ENCODE measurements at places on chromosomes 16 and 17.

- no peak for DNase-seq
Measured at GRCh38 chr16:57411362-57411976, 6.9 kb downstream of the CCL17 start.

- DNase-seq: no peak
Measured at GRCh38 chr16:7746941-7747340, 414.3 kb downstream of the RBFOX1 start.

GRCh38 chr16:87806641-87807546, 41.1 kb upstream of the KLHDC4 start:
- peak; percentile 53 for DNase-seq

- no peak for DNase-seq
Measured at GRCh38 chr16:79082970-79083369, 517.6 kb downstream of the MAF start.

DNA sequence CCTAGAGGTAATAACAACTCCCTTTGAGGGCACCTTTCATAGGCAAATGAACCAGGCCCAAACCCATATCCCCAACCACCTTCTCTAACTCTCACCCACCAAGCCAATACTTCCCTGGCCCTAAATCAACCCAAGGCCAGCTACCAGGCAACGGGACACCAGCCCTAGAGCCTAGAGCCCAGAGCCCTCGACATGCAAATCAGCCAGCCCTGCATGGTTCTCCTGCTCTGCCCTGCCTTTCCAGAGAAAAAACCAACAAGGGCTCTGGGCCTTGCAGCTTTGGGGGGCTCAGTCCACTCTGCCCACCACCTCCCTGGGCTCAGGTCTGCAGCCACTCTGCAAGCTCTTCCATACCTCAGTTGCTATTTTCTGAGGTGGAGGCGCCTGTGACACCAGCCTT, 55.0 kb downstream of the PITPNM3 start:
- DNase-seq: no peak

DNA sequence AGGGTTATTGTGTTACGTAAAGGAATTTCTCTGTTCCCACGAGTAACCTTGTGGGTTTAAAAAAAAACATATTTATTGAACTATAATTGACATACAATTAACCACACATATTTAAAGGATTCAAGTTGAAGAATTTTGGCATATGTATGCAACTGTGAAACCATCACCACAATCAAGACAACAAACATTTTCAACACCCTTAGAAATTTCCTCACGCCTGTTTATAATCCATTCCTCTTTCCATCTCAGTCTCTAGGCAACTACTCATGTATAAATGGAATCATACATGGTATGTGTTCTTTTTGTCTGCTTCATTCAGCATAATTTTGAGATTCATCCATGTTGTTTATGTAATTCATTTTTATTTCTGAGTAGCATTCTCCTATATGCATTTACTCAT, 104.0 kb downstream of the MRTFB start:
- no peak for DNase-seq

DNA sequence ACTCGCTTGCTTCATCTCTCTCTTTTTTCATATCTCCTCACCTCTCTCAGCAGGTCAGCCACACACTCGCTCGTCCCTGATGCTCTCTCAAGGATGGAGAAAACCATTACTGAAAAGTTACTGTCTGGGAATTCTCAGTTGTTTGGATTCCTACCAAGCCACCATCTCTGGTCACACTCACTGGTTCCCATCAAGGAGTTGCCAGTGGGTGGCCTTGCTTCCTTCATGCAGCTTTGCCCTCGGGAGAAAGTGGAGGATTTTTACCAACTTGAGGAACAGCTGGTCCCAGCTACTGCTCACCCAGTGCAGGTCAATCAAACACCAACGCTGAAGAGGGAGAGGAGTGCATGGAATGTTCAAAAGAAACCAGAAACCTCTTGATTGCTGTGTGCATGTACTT, 25.3 kb downstream of the MEOX1 start:
- DNase-seq: no peak

DNA sequence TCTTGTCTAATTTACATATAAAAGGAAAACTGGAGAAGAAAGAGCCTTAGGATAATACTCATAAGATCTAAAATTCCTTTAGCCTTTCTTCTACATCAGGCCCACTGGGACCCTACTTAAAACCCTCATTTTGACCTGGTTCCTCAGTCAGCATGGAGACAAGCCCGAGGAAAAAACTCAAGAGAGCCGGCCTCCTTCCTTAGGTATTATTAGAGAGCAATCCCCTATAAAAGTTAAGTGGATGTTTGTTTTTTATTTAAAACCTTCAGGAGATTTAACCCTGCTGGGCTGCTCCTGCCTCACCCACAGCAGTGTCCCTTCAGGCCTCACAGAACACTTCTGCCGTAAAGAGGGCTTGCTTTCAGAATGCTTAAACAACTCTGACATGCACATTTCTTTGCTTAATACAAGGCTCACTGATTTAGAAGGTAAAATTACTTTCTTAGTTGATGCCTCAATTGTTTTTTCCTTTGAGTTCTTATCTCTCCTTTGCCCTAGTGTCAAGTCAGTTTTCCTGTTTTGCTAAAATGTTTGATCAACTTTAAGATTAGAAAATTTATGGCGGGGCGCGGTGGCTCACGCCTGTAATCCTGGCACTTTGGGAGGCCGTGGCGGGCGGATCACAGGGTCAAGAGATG, 145.6 kb upstream of the TBX2 start:
- no peak for DNase-seq

DNA sequence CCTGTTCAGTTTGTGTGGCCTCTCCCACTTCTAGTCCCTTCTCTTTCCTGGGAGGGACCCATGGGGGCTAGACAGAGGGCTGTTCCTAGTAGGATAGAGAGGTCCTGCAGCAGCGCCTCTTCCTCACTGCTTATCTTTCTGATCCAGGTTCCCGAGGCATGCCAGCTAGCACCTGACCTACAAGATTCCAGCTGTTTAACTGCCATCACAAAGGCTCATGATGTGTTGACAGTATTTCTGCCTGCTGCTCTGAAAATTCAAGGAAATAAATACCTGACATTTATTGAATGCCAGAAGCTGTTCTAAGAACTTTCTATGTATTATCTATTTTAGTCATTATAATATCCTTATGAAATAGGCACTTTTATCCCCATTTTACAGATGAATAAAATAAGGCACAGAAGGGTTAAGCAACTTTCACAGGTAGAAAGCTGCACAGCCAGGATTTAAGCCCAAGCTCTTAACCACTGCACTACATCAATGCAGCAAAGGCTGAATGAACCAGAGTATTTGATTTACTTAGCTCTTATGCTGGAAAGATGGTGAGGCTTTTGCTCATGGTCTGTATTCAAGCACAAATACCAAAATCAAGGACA, 38.8 kb downstream of the HEATR6 start:
- no peak for DNase-seq

GRCh38 chr17:4708436-4708835, 2.0 kb upstream of the ARRB2 start:
- DNase-seq: peak; percentile 20

DNA sequence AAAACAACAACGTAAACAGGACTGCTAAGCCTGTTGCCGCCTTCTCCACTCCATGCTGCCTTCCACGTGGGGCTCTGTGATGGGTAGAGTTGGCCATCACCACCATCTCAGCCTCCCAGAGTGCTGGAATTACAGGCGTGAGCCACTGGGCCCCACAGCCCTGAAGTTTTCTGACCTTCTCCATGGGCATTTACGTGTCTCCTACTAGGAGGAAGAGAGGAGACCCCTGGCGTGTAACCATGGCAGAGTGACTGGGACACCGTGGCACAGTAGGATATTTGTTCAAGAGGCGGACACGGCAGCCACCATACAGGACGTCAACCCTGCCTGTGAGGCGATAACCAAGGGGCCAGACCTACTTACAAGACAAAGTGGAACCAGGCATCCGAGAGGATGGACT, 31.1 kb downstream of the TRPV3 start:
- DNase-seq: no peak

DNA sequence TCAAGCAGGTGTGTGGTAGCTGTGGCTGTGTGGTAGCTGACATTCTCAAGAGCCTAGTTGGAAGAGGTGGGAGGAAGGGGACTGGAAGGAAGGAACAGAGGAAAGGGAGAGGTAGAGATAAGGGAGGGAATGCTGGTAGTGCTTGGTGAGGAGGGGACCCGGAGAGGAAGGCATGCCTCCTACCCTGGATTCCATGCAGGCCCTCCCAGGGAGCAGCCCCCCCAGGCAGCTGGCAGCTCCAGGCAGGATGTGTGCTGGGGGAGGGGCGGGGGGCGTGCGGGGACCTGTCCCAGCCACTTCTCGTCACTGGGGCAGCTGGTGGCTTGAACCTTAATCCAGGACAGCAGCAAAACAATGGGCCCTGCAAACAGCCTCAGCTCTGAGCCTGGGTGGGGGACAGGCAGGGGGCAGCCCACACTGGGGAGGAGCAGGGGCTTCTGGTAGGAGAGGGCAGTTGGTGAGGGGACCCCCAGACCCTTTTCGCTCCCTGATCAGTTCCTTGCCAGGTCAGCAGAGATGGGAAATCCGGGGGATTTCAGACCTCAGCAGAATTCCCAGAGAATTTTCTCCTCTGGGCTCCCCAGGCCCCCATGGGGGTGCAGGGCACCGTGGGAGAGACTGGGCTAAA, 27.1 kb downstream of the ARHGAP23 start:
- DNase-seq: no peak

GRCh38 chr17:80274331-80274730, 13.7 kb downstream of the RNF213 start:
- no peak for DNase-seq

DNA sequence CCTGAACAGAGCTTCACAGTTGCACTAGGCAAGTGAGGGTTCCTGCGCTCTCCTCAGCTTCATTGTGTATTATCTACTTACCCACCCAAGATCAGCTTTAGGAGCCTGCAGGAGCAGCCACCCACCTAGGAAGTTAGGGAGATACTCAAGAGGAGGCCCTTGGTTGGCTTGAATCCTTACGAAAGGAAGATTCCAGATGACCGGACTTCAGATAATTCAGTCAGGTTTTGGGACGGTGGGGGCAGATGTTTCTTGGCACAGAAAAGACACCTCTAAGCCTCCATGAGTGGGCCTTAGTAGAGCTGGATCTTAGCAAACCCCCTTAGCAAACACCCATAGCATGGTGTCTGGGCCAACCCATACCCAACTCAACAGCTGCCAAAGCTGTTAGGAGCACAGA, 2.4 kb upstream of the CBFB start:
- no peak for DNase-seq

GRCh38 chr16:28981517-28981916, 3.3 kb upstream of the LAT start:
- DNase-seq: peak; percentile 31

GRCh38 chr16:10597187-10597601, 16.8 kb upstream of the EMP2 start:
- no peak for DNase-seq

- no peak for DNase-seq
Measured at GRCh38 chr16:66471716-66472393, 44.8 kb downstream of the BEAN1 start.

DNA sequence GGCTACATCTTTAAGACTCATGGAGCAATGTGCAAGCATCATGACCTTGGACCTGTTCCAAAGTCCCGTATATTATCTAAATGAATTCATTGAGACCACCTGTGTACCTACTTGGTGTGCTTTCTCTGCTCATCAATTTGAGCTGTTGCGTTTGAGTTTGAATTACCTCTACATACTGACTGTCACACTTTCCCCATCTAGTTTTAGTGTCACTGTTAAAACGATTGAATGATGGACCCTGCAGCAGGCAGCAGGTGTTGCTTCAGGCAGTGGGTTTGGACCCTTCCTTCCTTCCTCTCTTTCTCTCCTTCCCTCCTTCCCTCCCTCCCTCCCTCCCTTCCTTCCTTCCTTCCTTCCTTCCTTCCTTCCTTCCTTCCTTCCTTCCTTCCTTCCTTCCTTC, 33.9 kb upstream of the ZKSCAN2 start:
- no peak for DNase-seq

- no peak for DNase-seq
Measured at GRCh38 chr17:79589669-79590522, 21.0 kb downstream of the RBFOX3 start.

DNA sequence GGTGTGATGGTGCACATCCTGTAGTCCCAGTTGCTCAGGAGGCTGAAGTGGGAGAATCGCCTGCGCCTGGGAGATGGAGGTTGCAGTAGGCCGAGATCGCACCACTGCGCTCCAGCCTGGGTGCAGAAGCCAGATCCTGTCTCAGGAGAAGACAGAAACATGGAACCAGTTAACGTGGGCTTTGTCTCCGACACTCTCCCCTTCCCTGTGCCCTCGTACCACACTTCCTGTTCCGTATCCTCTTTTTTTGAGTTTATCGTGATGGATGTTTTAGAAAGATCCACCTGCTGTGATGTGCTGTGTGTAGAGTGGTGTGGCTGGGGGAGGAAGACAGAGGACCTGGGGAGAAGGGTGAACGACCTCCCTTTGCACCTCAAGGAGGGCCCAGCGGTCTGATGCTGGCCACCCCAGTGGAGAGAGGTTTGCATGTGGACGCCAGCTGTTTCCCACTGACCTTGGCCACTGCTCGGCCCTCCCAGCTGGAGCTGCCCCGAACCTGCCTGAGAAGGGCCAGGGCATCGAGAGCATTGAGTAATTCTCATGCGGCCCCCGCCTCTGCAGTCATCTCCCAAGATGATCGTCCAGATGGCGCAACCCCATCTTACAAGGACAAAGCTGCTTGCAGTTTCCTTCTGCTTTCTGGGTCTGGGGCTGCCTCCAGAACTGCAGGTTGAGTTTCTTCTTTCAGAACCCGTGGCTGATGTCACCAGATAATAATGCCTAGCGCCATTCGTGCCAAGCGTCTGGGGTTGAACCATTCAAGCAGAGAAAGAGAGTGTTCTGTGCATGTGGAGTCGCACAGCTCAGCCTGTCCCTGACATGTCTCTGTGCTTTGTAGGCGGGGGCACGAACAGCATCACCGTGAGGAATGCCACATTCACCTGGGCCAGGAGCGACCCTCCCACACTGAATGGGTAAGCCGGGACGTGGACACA, 126.3 kb downstream of the ABCC1 start:
- DNase-seq: no peak

GRCh38 chr17:49549691-49550678, 25.7 kb upstream of the NXPH3 start:
- no peak for DNase-seq

GRCh38 chr17:21356537-21357127, 19.5 kb upstream of the KCNJ12 start:
- no peak for DNase-seq

- no peak for DNase-seq
Measured at GRCh38 chr17:49998836-49999511, 4.0 kb upstream of the DLX3 start.

DNA sequence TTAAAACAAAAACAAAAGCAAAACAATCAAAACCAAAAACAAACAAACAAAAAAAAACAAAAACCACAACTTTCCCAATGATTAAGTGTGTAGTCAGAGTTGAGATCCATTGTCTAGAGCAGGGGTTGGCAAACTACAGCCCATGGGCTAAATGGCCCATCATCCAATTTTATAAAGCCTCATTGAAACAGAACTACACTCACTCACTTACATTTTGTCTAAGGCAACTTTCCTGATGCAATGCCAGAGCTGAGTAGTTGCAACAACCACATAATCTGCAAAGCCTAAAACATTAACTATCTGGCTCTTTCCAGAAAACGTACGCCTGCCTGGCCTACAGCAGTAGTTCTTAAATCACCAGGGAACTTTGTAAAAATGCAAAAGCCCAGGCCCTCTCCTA, 124.1 kb downstream of the SOX9 start:
- DNase-seq: no peak

All from stimulated activated CD4-positive, alpha-beta T cell treated with anti-CD3 and anti-CD28 coated beads, Interleukin-1b, Interleukin-23, amount 100 ng/mL, for 4 hours (primary cell).